Kidney (tissue), 22 donors: ENCODE measurements at places on chromosomes 3 and 15. TPM values are rescaled to one million over a fixed set of nuclear protein-coding genes. Genes with fewer than 3 reads are reported as not detected.
A peak's percentile ranks its signal among the peaks of the same experiment; 100 is the strongest.

GRCh38 chr3:107992976-107993684 is 97.7 kb downstream of the CD47 start:
- peak; percentile 15 for DNase-seq

GRCh38 chr15:41855261-41855961 is 16.8 kb downstream of the PLA2G4B start:
- DNase-seq, result peak; percentile 86

- DNase-seq, result no peak
Observed at GRCh38 chr15:62452667-62453066, 287.6 kb upstream of the C2CD4B start.

- DNase-seq, result no peak
Observed at GRCh38 chr15:60729850-60730458, 251.0 kb upstream of the ICE2 start.

DNA sequence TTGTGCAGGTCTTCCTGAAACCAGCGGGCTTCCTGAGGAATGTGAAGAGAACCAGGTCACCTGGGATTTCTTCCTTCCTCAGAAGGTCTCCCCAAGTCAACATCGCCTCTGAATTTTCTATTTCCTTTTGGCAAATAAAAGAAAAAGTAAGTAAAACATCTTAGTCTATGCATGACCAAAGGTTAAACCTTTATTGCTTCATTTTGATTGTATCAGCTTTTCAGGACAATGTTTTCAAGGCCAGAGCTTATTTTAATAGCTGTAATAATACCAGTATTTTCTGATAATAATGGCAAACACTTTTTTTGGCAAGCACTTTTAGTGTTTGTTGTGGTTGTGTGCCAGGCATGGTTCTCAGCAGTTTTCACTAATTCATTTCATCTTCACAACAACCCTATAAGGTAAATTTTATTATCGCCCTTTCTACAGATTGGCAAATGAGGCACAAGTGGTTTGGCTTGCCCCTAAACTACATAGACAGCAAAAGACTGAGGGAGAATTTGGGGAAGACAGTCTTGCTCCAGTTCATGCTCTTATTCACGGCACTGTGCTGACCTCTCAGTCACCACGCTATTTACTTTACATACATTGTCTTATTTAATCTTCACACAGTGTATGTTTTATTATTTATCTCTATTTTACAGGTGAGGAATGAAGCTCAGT is 110.4 kb downstream of the RPL22L1 start:
- no peak for DNase-seq

- no peak for DNase-seq
Observed at GRCh38 chr3:71185733-71186455, 397.6 kb downstream of the FOXP1 start.

- DNase-seq, result no peak
Observed at GRCh38 chr3:71498543-71498942, 85.0 kb downstream of the FOXP1 start.

DNA sequence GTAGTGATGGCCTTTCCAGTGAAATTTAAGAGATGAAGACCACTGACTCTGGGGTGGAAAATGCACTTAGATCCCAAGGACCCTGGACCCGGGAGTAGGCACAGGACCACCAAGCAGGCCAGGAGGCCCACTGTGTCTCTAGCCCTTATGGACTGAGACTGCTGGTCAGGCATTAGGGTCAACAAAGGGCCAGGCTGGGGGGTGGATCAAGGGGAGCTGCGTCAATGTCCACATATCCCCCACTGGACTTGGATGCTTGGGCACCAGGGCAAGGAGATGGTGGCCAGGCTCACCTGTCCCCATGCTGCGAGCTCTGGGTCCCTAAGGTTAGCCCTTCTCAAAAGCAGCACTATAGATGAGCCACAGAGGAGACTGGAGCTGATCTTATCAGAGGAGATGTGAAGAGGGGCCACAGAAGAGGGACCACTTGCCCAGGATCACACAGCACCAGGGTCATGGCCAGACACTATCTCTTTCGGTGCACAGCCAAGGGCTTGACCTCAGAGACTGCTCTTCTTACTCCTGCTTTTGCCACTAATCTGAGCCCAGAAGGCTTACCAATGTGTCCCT is 14.7 kb downstream of the RAB6B start:
- DNase-seq, result peak; percentile 44

GRCh38 chr15:42032376-42033213 is 11.8 kb upstream of the PLA2G4E start:
- no peak for DNase-seq

GRCh38 chr15:88394553-88395145 is 72.5 kb downstream of the MRPL46 start:
- no peak for DNase-seq

Gene GOLGA8T
- not detected for total RNA-seq

Gene TRPM1
- total RNA-seq, result not detected

DNA sequence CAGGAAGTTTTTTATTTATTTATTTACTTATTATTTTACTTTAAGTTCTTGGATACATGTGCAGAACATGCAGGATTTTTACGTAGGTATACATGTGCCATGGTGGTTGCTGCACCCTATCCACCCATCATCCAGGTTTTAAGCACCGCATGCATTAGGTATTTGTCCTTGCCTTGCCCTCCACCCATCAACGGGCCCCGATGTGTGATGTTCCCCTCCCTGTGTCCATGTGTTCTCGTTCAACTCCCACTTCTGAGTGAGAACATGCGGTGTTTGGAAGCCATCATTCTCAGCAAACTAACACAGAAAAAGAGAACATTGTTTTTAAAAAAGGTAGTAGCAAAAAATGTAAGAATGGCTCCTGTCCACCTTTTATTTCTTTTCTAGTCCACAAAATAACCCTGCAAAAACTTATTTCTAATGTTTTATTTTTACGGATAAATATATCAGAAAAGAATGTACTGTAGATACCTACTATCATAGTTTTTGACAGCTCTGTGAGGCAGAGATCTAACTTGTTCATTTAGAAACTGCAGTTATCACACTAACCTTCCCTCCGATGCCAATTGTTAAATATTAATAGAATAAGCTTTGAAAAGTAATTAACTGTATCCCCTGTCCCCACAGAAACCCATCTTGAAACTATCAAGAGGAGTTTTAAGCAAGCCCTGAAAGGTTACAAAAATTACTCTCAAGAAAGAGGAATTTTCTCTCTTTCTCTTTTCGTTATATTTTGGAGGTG is 189.2 kb downstream of the LPP start:
- DNase-seq, result no peak

GRCh38 chr15:52529341-52529924 is 753 bp upstream of the MYO5A start:
- peak; percentile 52 for DNase-seq

DNA sequence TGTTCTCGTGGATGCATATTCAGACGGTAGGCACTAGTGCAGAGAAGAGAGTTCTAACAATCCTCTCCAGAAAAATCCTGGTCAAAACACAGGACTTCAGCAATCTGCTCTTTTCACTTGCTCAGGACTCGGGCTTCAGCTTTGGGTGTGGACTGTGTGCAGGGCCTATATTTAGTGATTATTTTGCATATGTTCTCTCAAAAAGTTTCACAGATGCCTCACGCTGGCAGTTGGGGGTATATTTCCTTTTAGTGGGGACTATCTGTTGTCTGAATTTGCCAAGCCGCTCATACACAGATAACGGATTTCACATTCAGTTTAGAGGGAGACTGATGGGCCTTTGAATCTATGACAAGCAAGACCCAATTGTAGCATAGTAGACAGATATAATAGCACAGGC is 54.4 kb upstream of the LRRN1 start:
- DNase-seq, result no peak

GRCh38 chr3:158768881-158769543 is 32.8 kb upstream of the MFSD1 start:
- no peak for DNase-seq

Gene HTR3E
- not detected for total RNA-seq
